Left ventricle myocardium superior (tissue), 1 donor: ENCODE measurements at places on chromosomes 16 and 17.

GRCh38 chr17:66682283-66682682 is 152.6 kb upstream of the CACNG5 start:
- peak; percentile 45 for DNase-seq

DNA sequence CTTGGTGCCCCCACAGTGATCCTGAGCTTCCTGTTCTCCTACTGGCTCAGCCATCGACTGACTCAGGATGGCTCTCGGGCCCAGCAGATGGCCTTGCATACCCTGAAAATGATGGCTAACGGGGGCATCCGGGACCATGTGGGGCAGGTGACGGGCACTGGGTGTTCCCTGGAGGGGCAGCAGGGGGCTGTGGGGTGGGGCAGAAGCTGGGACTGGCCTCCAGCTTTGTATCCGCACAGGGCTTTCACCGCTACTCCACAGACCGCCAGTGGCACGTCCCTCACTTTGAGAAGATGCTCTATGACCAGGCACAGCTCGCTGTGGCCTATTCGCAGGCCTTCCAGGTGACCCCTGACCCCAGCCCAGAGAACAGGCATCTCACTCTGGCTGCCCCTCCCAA is 3.0 kb downstream of the SPATA20 start:
- no peak for DNase-seq

DNA sequence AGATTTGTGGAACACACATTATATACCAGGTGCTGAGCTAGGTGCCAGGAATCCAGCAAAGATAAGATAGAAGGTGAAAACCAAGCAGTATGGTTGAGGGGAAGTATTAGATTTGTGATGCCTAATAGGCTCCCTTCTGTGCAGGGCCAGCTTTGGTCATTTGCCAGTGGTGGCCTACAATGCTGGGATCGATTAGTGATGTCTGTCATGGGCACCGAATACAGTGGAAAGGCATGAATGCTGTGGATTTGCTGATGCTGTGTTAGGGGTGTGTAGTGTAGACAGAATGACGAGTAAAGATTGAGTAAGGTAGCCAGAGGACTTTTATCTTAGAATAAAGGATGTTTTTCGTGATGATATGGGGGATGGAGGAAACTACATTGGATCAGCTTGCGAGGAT is 48.9 kb downstream of the SNX29 start:
- no peak for DNase-seq

DNA sequence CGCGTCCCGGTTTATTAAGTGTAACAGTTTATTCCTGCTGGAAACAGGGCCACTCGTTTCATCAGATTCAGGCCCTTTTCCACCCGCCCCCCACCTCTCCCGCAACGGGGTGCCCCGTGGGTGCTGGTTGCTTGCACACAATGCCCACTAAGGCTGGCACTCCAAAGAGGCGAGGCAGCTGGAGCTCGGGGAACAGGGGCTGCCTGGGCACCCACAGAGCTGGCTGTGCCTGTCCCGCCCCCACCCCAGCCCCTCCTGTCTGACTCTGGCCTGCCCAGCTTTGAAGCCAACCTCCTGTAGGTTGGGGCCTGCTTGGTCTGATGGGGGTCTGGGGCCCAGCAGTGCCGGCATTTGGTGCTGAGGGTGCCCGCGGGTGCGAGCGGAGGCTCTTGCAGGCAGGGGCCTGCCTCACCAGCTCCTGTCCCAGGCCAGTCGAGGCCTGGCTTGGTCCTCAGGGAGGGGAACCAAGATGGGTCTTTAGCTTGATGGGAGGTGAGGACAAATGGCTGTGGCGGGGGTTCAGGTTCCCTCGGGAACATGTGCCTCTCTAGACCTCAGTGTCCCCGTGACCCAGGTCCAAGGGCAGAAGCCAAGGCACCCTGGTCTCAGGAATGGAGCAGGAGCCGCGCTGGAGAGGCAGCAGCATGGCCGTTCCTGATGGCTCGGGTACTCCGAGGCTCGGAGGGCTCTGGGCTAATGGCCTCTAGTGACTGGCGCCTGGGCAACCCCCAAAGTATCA is 20.1 kb downstream of the MYBBP1A start:
- DNase-seq: no peak

DNA sequence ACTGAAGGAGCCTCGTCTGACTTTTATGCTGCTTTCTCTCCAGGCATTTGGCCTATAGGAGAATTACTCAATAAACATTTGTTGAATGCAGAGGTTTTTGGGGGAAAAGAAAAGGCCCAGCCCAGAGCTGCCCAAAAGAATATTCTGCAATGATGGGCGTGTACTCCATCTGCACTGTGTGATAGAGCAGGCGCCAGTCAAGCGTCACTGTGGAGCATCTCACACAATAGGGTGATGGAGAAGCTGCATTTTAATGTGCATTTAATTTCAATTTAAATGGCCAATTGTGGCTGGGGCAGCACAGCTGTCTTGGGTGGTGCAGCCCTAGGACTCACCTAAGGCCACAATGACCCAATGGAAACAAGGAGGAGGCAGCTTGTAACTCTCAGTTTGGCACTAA is 20.6 kb downstream of the GLYR1 start:
- DNase-seq: no peak

GRCh38 chr16:79500286-79500685 is 100.3 kb downstream of the MAF start:
- no peak for DNase-seq

DNA sequence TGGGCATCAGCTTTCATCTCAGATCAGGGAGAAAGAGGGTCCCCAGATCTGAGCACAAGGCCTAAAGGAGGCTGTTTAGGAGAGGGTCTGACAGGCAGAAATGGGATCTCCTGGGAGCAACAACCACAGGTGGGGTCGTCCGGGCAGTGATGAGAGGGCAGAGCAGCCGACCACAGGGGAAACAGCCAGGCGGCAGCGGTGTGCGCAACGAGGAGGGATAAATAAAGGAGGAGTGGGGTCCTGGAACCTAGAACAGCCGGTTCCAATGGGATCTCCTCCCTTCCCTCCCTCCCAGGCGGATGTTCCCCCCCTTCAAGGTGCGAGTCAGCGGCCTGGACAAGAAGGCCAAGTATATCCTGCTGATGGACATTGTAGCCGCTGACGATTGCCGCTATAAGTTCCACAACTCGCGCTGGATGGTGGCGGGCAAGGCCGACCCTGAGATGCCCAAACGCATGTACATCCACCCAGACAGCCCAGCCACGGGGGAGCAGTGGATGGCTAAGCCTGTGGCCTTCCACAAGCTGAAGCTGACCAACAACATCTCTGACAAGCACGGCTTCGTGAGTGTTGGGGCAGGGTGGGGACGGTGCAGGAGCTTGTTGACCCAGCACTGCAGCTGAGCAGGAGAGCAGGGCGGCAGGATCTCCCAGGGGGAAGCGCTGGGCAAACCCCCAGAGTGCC is 1.9 kb downstream of the TBX2 start:
- peak; percentile 26 for DNase-seq

DNA sequence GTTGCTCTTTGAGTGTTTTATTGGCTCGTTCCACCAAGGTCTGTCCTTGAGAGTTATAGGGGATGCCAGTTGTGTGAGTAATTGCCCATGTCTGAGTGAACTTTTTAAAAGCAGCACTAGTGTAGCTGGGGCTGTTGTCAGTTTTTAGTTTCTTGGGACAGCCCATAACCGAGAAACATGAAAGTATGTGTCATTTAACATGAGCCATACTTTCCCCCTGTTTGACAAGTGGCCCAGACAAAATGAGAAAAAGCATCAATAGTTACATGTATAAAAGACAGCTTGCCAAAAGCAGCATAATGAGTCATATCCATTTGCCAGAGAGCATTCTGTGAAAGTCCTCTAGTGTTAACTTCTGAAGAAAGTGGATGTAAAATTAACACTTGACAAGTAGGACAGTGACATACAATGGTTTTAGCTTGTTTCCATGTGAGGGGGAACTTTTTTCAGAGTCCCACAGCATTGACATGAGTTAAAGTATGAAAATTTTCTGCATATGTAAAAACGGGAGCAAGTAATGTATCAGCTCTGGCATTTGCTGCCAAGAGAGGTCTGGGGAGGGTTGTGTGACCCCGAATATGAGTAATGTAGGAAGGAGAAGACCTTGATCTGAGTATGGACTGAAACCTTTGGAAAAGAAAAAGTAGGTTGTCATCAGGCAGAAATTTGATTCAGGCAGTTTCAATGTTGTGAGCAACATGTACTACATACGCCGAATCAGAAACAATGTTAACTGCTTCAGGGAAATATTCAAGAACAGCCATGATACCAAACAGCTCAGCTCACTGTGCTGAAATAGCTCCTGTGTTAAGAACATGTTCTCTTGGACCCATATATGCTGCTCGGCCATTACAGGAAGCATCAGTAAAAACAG is 56.8 kb upstream of the ARL4D start:
- DNase-seq: no peak

- no peak for DNase-seq
These were observed 19.1 kb downstream of the ENDOV start for GRCh38 chr17:80433916-80434666.

DNA sequence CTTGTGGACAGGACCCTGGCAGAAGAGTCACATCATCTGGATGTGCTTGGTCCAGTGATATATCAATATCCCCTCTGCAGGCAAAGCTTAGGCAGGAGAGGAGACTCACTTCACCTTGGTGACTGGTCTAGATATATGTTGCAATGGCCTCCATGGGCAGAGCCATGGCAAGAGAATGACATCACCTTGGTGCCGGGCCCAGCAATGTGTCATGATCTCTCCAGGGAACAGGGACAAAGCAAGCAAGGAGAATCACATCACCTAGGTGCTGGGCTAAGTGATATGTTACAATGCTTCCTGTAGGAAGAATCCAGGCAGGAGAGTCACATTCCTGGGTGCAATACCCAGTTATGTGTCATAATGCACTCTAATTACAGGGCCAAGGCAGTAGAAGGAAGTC is 2106.2 kb downstream of the TP53TG3F start:
- DNase-seq: no peak

- no peak for DNase-seq
These were observed 26.1 kb upstream of the CBFA2T3 start for GRCh38 chr16:89002851-89003830.

- DNase-seq: no peak
These were observed 538.0 kb downstream of the GRIN2A start for GRCh38 chr16:9644258-9644657.

DNA sequence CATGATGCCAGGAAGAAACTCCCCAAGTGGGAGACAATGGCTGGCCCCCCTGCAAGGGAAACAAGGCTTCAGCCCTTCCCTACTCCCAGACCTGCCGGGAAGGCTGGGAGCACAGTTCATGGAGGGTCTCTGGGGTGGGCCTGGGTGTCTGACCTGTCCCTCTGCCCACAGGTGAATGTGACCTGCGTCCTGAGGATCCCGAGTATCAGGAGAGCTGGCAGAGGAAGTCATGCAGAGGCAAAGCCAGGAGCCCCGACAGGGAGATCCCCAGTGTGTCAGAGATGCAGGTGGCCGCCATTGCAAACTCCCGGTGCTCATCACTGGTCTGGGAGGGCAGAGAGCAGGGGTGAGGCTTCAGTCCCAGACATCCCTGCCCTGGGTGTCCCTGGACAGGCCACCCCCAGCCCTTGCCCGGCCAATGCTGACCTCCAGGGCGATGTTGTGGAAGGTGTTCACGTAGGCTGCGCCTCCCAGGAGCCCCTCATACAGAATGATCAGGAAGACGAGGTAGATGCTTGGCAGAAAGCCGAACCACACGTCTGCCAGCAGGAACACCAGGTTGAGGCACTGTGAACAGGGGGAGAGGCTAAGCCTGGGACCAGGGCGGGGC is 5.3 kb upstream of the NPIPB7 start:
- no peak for DNase-seq

GRCh38 chr16:31452631-31453106 is 6.6 kb upstream of the ARMC5 start:
- DNase-seq: no peak

- no peak for DNase-seq
These were observed 9.0 kb downstream of the PITPNA start for GRCh38 chr17:1553354-1554266.

GRCh38 chr17:66957951-66958579 is 6.4 kb upstream of the CACNG4 start:
- DNase-seq: no peak

- DNase-seq: no peak
These were observed 68.5 kb downstream of the RPTOR start for GRCh38 chr17:80612997-80613731.

DNA sequence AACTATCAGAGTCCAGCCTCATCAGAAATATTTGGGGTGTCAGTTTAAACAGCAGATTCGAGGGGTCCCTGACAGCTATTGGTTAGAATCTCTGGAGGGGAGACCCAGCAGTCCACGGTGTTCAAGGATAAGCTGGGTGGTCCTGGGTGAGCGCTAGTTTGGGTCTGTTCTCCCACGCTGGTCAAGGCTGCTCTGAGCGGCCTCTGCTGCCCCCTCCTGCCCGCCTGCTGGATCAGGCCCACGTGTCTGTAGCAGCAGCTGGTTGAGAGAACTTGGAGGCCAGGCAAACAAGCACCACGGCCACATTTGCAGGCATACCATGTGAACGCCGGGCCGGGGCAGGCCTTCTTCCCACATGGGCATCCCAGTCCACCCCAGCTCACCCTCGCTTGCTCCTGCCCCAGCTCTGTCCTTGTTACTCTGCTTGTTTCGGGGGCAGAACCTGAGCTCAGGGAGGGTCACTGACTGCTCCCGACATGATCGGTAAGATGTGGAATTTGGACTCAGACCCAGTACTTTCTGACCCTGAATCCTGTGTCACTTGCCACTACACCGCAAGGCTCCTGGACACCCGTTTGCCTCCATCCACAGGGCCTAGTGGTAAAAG is 7.4 kb downstream of the FOXF1 start:
- DNase-seq: peak; percentile 72

- peak; percentile 69 for DNase-seq
These were observed 7.5 kb upstream of the SNTB2 start for GRCh38 chr16:69179328-69180010.

DNA sequence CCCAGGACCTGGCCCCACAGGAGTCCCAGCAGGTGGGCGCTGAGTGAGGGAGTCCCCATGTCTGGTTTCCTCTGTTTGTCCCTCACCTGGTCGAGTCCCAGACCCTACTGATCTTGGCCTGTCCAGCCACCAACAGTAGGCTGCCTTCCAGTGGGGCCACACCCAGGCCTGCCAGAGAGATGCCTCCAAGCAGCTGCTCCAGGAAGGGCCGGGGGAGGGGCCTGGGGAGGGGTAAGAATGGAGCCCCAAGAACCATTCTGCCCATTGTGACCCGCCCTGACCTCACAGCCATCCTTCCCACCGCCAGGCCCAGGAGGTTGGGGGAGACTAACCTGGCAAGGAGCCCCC is 736 bp downstream of the SPATA20 start:
- no peak for DNase-seq

DNA sequence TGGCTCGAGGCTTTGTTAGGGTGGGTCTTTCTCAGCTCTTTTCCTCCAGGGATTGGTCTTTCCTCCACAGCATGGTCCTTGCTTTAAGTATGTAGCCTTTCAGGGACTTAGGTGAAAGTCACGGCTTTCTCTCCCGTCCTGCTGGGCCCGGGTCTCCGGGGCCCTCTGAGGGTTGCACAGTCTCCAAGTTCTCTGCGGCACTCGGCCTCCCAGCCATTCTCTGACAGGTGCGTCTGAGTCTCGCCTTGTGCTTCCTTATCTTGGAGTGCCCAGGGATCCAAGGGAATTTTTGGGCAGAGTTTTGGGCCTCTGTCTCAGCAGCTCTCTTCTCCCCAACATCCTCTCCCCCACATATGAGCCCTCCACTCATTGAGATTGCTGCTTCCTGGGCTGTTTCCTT is 36.6 kb downstream of the ZNF750 start:
- DNase-seq: no peak
